ENCODE measurements at places on chromosomes 1 and 21.

DNA sequence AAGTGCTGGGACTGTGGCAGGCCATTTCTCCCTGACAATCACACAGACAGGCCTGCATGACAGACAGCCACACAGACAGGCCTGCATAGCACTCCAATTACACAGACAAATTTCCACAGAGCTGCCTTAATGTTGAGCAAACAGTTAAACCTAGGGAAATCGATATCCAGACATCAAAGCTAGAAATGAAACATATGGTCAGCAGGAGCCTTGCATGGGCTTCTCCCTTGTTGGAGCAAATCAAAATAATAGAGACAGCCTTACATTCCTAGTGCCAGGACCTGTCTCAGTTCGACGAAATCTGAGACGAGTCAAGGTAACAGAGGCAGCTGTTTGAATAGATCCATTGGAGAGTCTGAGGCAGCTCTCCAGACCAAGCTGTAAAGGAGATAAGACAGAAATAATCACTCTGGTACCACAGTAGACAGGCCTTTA is 42.4 kb downstream of the OLFML3 start:
- DNase-seq: no peak

- no peak for DNase-seq
Measured at GRCh38 chr21:32795376-32795775, 23.8 kb upstream of the PAXBP1 start.

DNA sequence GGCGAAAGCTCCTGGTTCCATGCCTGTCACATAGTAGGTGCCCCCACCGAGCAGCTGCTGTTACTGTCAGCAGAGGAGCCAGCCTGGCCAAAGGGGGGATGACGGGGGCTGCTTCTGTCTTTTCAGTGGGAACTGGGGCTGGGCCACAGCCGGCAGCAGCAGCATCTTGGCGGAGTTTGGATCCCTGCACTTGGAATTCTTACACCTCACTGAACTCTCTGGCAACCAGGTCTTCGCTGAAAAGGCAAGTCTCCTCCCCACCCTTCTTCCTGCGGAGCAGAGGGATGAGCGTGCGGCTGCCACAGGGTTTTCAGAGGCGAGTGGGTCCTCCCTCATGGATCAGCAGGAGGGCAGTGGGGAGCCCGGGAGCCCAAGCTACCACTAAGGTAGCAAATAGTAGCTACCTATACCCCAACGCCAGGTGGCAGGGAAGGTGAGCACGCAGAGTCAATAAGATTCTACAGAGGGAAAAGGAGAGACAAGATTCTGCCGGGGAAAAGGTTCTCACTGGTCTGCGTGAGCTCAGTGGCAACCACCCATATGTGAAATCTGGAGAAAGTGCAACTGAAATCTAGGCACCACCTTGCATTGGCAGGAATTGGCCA is 41.4 kb upstream of the SELENON start:
- no peak for DNase-seq

DNA sequence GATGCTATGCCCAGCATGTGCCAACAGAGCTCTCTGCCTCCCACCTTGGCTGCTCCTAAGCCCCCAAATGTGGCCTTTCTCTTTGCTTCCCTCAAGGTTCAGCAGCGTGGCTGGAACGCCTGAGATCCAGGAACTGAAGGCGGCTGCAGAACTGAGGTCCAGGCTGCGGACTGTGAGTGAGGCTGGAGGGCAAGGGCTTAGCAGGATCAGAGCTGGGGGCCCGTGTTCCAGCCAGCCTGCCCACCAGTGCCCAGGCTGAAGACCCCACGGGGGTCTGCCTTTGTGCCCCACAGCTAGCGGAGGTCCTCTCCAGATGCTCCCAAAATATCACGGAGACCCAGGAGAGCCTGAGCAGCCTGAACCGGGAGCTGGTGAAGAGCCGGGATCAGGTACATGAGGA is 14.6 kb downstream of the IKBKE start:
- no peak for DNase-seq

GRCh38 chr1:19360843-19361610 is 48.9 kb downstream of the SLC66A1 start:
- no peak for DNase-seq

DNA sequence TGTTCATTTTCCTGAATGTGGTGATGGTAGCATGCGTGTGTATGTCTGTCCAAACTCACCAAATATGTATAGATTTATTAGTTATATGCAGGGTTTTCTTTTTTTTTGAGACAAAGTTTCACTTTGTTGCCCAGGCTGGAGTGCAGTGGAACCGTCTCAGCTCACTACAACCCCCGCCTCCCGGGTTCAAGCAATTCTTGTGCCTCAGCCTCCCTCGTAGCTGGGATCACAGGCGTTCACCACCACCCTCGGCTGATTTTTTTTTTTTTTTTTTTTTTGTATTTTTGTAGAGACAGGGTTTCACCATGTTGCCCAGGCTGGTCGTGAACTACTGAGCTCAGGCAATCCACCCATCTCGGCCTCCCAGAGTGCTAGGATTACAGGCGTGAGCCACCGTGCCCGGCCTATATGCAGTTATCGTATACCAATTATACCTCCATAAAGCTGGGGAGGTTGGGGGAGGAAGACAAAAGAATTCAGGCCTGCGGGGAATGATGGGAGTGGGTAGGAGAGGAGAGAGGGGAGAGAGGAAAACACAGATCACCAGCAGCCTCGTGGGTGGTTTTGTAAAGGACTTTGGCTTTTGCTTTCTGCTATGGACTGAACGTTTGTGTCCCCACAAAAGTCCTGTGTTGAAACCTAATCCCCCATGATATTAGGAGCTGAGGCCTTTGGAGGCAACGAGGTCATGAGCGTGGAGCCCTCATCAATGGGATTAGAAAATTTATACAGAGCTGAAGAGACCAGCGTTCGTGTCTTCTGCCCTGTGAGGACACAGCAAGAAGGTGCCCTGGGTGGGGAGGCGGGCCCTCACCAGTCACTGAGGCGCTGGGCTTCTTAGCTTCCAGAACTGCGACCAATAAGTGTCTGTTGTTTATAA is 4.4 kb upstream of the HNRNPU start:
- no peak for DNase-seq

DNA sequence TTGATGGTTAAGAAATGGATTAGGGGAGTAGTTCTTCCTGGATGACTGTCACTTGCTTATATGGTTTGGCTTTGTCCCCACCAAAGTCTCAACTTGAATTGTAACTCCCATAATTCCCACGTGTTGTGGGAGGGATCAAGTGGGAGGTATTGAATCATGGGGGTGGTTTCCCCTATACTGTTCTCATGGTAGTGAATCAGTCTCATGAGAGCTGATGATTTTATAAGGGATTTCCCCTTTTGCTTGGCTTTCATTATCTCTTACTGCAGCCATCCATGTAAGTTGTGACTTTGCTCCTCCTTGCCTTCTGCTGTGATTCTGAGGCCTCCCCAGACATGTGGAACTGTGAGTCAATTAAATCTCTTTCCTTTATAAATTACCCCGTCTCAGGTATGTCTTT is 1621.1 kb downstream of the MRPL39 start:
- DNase-seq: peak; percentile 8

GRCh38 chr1:23984417-23985186 is 4.5 kb upstream of the SRSF10 start:
- no peak for DNase-seq

DNA sequence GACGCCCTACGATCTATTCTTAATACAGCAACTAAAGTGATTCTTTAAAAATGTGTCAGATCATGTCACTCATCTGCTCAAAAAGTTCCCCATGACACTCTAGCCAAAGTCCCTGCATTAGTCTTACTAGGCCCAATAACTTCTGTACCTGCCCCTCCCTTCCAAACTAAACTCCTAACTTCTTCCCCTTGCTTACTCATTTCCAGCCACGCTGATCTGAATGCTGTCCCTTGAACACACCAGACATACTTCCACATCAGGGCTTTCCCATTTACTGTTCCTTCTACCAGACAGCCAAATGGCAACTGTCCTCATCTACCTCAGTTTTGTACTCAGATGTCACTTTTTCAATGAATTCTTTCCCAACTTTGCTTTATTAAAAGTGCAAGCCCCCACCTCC is 1.2 kb downstream of the PPT1 start:
- peak; percentile 55 for DNase-seq

DNA sequence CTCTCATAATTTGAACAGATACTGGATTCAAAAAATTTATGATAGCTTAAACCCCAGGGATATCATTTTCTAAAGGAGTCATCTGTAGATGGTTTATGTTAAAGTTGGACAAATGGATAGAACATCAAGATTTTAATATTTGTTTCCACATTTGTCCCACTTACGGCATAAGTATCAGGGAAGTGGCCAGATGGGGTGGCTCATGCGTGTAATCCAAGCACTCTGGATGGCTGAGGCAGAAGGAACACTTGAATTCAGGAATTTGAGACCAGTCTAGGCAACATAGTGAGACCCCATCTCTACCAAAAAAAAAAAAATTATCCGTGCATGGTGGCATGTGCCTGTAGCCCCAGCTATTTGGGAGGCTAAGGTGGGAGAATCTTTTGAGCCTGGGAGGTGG is 229.1 kb downstream of the GPR52 start:
- DNase-seq: no peak

DNA sequence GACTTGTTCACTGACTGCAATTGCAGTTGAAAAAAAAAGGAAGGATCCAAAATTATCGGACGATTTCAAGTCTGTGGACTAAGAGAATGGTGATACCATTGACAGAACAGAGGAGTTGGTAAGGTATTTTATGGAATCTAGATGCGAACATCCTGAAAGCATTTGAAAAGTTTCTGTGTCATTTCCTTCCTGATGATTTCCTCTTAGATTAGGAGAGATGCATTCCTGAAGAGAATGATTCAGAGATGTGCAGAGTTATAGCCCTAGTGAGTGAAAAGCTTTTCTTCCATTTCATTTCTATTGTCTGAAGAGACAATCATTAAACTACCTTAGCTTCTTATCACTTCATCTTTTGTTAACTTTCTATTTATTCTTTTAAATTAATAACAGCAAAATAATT is 200.0 kb downstream of the KCNK2 start:
- DNase-seq: no peak

DNA sequence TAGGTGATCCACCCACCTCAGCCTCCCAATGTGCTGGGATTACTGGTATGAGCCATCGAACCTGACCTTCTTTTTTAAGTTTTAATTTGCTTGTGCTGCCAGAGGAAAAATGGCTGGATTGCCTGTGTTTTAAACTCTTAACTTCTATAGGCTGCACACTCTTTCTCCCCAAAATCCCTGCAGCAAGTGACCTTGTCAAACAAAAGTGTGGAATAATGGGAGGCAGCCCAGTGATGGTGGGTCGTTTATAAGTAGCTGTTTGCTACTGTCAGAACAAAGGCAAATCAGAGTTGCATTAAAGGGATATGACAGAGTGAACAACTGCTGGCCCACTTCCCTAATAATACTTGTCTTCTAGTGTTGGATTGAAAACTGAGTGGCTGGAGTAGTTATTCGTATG is 74.2 kb downstream of the ADGRL2 start:
- DNase-seq: no peak

GRCh38 chr1:205229916-205230700 is 2.4 kb downstream of the TMCC2 start:
- DNase-seq: peak; percentile 46

DNA sequence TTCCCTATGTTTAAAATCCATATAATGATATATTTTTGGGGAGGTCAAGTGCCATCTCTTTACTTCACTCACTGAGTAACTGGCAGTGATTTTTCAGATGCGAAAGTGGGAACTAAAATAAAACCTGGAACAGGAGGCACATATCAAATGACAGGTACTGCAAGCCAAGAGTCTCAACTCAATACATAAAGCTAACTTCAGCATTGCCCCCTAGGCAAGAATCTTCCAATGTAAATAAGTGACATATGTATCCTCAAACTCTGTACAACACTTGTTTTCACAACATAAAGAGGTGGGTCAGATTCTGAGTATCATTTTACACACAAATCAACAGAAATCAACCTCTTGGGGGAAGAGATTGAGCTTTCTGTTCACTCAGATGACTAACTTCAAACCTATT is 18.1 kb downstream of the DCAF8 start:
- DNase-seq: no peak

- no peak for DNase-seq
Measured at GRCh38 chr1:110068646-110069403, 1.6 kb downstream of the ALX3 start.

GRCh38 chr21:45356653-45357435 is 48.1 kb upstream of the COL18A1 start:
- DNase-seq: no peak

- DNase-seq: peak; percentile 16
Measured at GRCh38 chr1:44860331-44860730, 17.3 kb upstream of the PTCH2 start.

DNA sequence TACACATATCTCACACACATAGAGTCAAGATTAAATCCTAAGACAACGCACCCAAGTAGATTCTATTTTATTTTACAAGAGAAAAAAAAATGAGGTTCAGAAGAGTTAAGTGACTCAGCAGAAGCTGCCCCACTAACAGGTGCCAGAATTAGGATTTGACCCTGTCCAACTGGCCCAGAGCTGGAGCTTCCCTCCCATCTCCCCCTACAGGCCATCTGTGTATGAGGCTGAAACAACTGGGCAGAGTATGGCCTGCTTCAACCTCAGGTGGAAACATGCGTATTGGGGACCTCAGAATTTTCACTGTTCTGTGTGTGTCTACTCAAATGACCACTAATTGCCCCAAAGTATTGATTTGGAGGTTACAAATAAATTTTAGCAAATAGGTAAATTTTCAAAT is 29.9 kb downstream of the PSMG1 start:
- no peak for DNase-seq

- DNase-seq: no peak
Measured at GRCh38 chr1:192080684-192081083, 77.6 kb upstream of the RGS18 start.

GRCh38 chr1:162677607-162678371 is 45.5 kb downstream of the DDR2 start:
- no peak for DNase-seq

DNA sequence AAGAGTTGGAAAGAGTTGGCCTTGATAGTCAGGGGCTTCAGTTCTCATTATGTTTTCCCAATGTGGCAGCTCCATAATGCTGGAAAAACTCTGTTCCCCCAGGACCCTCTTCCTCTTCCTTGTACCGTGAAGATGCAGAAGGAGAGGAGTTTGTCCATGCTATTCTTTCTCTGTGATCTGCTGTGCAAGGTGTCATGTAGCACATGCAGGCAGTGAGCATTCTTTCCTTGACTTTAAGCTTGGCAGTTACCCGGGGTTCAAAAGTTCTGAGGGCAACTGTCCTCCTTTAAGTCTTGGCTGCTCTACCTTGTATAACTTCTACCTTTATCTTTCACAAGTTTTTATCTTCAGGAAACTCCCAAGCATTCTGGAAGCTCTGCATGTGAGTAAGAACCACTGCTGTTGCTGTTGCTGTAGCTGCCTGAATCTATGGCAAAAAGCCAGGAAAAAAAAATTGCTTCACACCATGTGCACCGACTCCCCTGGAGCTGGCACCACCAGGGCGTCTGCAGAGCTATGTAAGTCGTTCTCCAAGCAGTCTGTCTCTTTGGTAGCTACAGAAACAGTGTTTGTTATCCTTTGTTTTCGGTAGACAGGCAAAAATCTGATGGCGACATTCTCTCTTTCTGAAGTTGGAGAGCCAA is 42.7 kb upstream of the SLC16A1 start:
- DNase-seq: no peak
